Activated CD4-positive, alpha-beta memory T cell treated with anti-CD3 and anti-CD28 coated beads for 36 hours (primary cell): ENCODE measurements at places on chromosomes 4 and X. TPM values are rescaled to one million over a fixed set of nuclear protein-coding genes. Genes with fewer than 3 reads are reported as not detected.
A peak's percentile ranks its signal among the peaks of the same experiment; 100 is the strongest.

GRCh38 chr4:40749717-40750460 lies at the start of gene NSUN7:
Gene NSUN7, plus strand, starts transcription at chr4:40749955. Its CDS starts 739 bp downstream, at chr4:40750694.
- DNase-seq = peak; percentile 49

- no peak for DNase-seq
Measured at GRCh38 chr4:3773552-3774001, 7.4 kb downstream of the ADRA2C start.

DNA sequence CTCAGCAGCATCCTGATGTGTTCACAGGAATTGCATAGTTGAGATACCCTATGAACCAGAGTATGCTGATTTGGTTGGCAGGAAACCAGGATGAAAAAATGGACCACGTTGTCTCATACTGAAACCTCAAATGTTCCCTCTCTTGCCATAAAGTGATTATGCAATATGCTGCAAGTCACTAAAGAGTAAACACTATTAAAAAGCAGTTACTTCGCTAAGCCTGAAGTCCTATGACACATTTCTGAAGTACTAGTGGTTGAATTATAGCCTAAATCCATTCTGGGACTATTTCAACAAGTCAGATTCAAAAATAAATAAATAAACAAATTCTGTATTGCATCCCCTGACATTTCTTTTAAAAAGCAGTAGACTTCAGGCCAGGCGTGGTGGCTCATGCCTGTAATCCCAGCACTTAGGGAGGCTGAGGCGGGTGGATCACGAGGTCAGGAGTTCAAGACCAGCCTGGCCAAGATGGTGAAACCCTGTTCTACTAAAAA lies 106.0 kb upstream of the NAP1L5 start:
- peak; percentile 26 for DNase-seq

GRCh38 chrX:32937043-32937442 lies 274.3 kb downstream of the DMD start:
- DNase-seq = no peak

DNA sequence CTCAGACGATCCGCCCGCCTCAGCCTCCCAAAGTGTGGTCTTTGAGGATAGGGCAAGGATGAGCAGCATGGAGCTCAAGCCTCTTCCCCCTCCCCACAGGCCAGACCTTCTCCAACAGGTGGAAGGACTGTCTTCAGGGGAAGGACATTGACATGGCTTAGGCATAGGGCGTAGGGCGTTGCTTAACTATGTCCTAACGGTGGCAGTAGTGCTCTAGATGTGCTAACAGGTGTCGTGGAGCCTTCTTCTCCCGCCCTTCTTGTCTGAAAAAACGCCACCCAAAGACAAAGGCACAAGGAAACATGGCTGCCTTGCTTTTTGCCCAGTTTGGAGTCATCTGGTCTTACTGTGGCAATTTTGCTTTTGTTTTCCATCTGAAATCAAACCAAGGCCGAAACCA lies 219.8 kb downstream of the OR13H1 start:
- no peak for DNase-seq

DNA sequence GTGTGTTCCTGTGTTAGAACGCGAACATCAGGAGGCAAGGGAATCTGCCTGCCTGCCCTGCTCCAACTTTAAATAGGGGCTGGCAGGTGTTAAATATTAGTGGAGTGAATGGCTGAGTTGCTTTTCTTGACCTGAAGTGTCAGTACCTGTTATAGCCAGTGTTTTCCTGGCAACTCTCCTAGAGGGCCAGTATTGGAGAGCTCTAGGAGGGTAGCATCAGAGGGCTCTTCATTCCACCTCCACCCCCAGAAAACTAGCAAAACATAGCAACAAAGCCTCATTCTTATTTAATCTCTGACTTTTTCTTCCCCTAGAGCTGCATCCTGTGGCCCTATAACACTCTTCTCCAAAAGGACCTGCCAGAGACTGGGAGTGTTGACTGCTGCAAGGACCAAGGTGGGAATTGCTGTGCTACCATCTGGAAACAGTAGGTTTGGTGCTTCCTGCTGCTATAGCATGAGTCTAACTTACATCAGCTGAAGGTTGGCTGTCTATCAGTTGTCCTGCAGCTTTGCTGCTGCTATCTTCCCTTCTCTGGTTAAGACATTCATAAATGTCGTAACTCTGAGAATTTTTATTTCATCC lies 33.5 kb downstream of the SGMS2 start:
- DNase-seq = no peak

GRPR gene
- total RNA-seq = not detected

- DNase-seq = no peak
Measured at GRCh38 chr4:128512767-128513322, 225.2 kb upstream of the PGRMC2 start.

DNA sequence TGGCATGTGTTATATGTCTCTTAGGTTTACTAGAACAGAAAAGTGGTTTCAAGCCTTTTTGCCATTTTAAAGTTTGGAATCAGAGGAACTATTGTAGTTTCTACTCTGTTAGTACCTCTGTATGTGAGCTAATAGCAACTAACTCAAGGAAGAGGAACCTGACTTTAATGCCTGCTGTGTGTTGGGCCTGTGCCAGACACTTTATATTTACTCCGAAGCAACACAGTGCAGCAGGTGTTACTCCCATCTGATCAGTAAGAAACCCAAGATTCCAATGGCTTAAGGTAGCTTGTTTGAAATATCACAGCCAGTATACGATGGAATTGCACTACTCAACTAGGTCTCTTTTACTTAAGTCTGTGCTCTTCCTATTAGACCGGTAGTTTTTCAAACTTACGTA lies 79.2 kb downstream of the USP9X start:
- no peak for DNase-seq

DNA sequence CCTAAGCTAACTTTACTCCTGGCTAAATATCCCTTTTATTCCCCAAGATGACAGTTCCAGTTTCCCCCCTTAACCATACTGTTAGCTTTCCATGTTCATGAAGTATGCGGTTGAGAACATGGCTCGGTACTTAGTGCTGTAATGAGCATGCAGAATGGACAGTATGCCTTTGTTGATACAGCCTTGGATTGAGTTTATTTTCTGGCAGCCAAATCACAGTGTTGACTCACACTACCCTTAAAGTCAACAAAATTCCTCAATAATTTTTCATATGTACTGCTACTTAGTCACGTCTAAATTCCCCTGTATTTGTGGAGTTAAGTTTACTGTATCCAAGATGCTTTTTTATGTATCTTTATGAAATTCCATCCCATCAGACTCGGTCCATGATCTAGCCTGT lies 1.4 kb upstream of the VEGFC start:
- DNase-seq = no peak

DNA sequence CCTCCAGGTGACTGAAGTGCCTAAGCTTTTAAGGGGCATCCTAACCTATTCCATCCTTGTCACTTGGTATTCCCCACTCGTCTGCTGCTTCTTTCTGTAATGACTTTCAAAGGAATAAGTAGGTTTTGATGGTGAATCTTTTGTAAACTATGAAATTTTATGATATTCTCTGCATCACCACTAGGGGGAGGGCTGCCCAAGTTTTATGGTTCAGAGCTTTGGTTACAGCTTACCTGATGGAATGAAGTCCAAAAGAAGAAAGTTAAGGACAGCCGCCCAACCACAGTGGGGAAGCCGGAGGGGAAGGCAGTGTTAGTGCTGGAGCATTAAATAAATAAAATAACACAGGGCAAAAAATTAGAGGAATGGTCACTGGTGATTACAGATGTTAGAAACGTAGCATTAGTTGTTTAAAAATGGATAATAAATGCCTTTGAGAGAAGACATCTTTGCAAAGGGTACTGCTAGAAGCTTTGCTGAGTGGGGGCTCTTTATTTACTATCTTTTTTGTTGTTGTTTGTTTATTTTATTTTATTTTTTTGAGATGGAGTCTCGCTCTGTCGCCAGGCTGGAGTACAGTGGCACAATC lies 204.9 kb downstream of the GBA3 start:
- DNase-seq = peak; percentile 19

DNA sequence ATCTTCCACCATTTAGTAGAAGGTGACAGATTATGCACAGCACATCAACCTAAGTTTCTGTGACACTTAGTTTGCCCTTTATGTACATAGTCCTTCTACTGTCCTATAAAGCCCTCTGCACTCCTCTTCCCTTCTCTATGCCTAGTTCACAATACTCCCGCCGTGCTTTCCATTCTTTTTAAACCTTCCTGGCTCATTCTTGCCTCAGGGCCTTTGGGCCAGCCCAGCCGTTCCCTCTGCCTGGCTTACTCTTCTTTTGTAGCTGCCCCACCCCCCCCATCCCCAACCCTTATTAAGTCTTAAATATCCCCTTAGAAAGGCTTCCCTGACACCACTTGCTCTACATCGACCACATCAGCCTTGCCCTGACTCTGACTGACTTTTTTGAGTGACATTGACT lies 33.0 kb downstream of the SGMS2 start:
- no peak for DNase-seq

DNA sequence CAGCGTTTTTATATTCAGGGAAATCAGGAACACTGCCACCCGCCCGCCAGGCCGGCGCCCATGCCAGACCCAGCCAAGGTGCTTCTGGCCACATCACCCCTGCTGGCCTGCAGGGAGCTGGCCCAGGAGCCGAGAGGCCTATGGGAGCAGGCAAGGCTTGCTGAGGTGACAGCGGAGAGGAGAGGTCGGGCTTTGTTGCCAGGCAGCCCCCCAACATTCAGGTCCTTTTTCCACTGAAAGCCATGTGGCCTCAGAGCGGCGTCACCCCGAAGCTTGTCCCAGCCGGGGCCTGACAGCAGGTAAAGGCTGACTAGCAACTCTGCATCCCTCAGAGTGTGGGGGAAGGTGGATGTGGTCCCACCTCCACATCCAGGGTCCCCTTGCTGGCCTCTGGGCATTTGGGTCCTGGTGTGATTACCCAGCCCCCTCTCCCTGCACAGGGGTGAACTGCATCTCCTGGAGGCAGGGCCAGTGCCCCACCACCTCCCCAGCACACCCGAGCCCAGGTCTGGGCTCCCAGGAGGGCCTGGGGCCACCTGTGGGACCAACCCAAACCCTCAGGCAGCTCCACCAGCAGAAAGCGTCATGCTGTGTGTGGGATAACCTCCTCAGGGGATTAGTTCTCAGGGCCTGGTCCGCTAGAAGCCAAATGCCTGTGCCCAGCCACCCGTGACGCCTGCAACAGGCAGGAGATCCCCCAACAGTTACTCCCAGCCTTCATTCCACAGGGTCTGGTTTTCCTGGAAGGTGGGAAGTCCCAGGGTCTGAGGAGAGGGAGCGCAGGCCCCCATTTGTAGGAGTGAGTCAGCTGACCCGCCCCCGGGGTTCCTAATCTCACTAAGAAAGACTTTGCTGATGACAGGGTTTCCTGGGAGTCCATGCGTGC lies at the start of gene PDE6B:
Gene PDE6B, plus strand, starts transcription at position 869 of the 886 bp plus-strand sequence. CDS start 54 bp downstream, outside the sequence.
- DNase-seq = no peak

PDHA1 gene
- 245 TPM for total RNA-seq

GRCh38 chrX:50718776-50719175 lies 95.2 kb downstream of the SHROOM4 start:
- no peak for DNase-seq

GRCh38 chrX:7218321-7219152 lies 70.6 kb upstream of the PUDP start:
- DNase-seq = no peak

GRCh38 chr4:182518421-182518820 lies 275.2 kb downstream of the TENM3 start:
- no peak for DNase-seq

- DNase-seq = no peak
Measured at GRCh38 chr4:108590776-108591175, 29.6 kb upstream of the RPL34 start.

DNA sequence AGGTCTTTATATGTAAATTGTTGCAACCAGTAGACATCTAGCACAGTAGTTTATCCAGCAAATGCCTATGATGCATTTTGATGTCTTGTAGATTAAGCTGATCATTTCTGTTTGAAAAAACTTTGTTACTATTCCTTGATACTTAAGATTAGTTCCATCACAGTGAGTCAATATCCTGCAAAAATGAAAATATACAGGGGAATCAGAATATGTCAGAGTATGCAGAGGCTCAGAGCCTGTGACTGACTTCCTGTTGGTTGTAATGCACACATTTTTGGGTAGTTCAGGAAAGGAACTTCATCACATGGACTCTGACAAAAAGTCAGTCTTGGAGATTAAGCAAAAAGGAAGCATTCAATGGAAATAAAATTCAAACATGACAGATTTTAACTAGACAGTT lies 815.5 kb downstream of the FAT4 start:
- no peak for DNase-seq

NPY2R gene
- total RNA-seq = not detected
